ENCODE measurements at places on chromosomes 3 and 15. TPM values are rescaled to one million over a fixed set of nuclear protein-coding genes. Genes with fewer than 3 reads are reported as not detected.
A peak's percentile ranks its signal among the peaks of the same experiment; 100 is the strongest.

The AADAC gene
- not detected for total RNA-seq

DNA sequence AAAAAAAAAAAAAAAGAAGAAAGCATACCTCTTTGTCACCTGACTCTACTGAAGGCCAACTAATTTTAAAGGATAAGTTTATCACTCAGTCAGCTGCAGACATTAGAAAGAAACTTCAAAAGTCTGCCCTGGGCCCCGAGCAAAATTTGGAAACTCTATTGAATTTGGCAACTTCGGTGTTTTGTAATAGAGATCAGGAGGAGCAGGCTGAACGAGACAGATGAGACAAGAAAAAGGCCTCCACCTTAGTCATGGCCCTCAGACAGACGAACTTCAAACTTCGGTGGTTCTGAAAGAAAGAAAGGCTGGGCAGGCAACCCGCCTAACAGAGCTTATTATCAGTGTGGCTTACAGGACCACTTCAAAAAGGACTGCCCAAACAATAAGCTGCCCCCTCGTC lies 18.5 kb downstream of the GLDN start:
- no peak for DNase-seq

DNA sequence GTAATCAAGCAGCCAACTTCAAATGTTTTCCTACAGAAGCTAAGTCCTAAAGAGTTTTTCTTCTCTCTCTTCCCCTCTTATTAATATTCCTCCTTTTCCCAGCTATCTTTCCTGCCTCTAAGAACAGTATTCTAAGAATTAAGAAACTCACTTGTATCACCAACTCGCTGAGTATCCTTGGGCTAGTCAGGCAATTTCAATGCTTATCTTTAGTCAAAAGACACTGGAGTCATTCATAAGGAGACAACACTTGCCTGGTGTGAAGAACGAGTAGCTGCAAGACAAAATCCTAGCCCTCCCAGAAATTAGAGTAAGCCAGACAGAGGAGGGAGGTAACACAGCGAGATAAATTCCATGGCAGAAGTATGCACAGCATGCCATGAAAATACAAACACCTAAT lies 10.7 kb downstream of the VGLL4 start:
- DNase-seq = no peak

DNA sequence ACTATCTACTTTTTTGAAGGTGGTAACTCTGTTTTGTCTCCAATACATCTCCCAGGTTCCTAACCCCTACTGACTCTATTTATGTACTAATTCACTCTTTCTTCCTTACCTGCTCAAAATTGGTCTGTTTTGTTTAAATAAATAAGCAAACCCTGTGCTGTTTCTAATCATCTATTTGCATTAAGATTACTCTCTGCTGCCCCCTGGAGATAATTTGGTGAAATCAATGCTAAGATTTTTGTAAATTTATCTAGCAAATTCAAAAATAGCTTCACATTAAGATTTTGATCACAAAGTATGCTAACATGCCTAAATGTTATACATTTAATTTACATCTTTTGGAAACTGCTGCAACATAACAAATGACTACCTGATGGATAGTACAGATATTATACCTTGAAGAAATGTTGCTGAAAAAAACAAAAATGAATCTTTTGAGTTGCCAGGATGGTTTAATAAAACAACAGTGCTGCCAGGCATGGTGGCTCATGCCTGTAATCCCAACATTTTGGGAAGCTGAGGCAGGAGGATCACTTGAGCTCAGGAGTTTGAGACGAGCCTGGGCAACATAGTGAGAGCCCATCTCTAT lies 4.4 kb upstream of the CD200R1 start:
- DNase-seq = peak; percentile 4

All from Calu3 (cell line).